SHP77 (cell line): ENCODE measurements at places on chromosomes 16 and 17.
A peak's percentile ranks its signal among the peaks of the same experiment; 100 is the strongest.

DNA sequence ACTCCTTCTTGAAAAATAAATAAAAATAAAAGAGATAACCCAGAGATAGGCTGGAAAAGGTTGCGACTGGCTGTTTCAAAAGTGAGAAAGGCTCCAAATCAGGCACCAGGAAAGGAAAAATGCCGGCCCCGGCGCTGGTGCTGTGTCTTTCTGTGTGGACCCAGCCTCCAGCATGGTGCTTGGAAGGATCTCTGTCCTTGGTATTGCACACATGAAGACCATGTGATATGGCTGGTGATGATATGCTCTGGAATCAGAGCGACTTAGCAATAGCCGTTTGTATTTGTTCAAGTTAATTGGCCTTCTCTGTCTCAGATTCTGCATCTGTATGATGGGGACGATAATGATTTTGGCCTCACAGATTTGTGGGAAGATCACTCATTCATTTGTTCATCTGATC, 3.4 kb downstream of the WSCD1 start:
- DNase-seq: no peak

DNA sequence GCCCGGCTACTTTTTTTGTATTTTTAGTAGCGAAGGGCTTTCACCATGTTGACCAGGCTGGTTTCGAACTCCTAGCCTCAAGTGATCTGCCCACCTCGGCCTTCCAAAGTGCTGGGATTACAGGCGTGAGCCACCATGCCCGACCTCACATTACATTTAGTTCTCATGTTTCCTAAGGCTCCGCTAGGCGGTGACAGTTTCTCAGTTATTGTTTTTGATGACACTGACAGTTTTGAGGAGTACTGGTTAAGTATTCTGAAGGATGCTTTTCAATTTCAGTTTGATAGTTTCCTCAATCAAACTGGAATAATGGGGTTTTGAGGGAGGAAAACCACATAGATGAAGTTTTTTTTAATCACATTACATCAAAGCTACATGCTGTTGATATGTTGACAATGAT, 1028.5 kb downstream of the CDH8 start:
- no peak for DNase-seq

- no peak for DNase-seq
These were observed 16.1 kb upstream of the GNA13 start for GRCh38 chr17:65072660-65073071.

DNA sequence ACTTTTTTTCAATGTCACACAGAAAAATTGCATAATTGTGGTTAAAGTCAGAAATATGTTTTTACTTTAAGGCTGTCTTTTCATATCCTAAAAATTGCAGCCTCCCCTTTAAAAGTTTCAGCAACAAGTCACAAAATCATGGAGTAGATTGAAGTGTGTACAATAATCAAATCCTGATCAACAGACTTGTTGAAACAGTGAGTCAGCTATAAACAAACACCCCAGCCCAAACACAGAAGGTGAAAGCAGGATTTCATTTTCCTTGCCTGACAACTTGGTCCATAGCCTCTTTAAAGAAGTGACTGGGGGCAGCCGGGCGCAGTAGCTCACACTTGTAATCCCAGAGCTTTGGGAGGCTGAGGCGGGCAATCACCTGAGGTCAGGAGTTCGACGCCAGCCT, 59.9 kb downstream of the WNT3 start:
- no peak for DNase-seq

- DNase-seq: no peak
These were observed 4.1 kb downstream of the MGAT5B start for GRCh38 chr17:76872221-76872873.

GRCh38 chr16:85381738-85382592, 231.2 kb upstream of the GSE1 start:
- no peak for DNase-seq

- no peak for DNase-seq
These were observed 37.9 kb downstream of the COTL1 start for GRCh38 chr16:84579936-84580335.

GRCh38 chr17:57140316-57140715, 55.3 kb downstream of the AKAP1 start:
- DNase-seq: no peak

DNA sequence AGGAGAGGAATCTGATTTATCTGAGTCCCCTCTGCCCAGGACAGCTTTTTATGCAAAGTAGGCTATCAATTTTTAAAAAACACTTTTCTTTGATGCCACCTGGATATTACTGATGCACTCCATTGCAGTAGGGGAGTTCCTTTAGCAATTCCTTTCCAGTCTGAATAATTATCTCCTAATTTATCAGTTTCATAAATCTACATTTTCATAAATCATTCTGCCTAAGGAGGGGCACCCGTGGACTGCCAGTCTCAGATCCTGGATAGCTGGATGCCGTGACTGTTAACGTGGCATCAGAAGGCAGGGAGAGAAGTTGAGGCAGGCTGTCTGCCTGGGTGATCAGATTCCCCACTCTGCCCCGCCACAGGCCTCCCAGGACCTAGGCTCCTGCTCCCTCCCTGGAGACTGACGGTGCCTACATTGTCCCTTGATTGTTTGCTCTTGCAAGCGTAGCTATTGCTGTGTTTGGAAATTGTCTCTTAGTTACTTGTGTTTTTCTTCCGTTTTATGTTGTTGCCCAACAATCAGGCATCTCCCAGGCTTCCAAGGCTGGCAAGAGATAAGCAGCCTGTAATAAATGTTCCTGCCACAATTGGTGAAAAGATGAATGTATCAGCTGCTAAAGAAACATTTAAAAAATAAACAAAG, 75.2 kb downstream of the KATNIP start:
- DNase-seq: no peak

GRCh38 chr16:86319585-86320236, 190.6 kb upstream of the FOXF1 start:
- DNase-seq: no peak

DNA sequence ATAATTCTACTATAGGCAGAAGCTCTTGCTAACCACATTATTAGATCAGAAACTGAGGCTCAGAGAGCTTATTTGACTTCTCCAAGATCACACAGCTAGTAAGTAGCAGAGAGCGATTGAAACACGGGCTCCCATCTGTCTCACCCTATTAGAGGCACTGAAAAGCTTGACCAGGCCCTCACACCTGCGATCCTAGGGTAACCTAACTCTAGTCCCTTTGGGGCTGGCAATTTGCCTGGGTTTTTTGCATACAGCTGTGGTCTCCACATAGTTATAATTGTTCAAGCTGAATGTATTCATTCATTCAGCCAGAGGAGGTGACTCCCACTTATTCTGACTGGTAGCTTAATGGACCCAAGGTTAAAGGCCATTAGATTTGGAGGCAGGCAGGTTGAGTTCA, 121.2 kb downstream of the ANKFN1 start:
- DNase-seq: peak; percentile 5

DNA sequence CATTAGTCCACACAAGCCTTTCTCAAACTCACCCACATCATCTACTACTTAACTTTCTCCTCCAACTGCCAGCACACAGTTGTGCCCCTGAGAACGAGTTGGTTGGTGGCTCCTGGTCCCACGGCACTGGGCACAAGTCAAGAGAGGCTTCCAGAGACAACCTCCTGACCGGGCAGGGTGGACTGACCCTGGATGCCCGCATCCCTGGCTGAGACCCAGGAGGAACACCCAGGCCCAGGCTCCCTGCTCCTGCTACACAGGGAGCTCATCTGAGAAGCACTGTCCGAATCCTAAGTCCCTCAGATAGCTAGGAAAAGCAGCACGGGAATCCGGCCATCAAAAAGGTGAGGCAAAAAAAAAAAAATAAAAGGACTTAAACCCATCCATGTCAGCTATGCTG, 29.0 kb downstream of the WDR45B start:
- DNase-seq: no peak

- no peak for DNase-seq
These were observed 3.3 kb upstream of the LMF1 start for GRCh38 chr16:974001-974601.
